ENCODE measurements at places on chromosomes 5 and 9.

GRCh38 chr5:135713161-135713915 is 121.1 kb upstream of the SLC25A48 start:
- no peak for DNase-seq

GRCh38 chr5:139951296-139951924 is 91.7 kb downstream of the NRG2 start:
- DNase-seq = no peak

DNA sequence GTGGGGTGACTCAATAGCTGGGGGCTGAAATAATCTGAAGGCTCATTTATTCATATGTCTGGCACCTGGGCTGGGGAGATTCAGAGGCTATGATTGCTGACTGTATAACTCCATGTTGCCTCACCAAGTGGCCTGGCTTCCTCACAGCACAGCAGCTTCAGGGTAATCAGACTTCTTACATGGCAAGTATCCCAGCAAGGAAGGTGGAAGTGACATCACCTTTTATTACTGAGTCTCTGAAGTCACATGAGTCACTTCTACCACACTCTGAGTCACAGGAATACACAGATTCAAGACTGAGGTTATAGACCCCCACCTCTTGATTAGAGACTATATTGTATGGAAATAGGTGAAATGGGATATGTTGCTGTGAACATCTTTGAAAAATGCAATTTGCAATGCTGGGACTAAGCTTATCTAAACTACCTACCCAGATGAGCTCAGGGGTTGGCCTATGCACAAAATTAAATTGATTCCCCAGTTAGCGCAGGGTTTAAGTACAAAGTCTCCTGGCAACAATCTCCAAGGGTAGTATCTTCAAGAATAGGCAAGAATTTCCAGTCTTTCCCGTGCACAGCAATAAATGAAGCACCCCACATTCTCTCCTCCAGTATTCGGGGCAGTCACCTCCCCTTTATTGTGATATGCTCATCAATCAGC is 553.1 kb downstream of the LRRC70 start:
- no peak for DNase-seq

GRCh38 chr9:33778700-33779351 is 16.5 kb upstream of the PRSS3 start:
- DNase-seq = peak; percentile 53

GRCh38 chr5:40486437-40487275 is 193.1 kb upstream of the PTGER4 start:
- DNase-seq = no peak

GRCh38 chr9:88872192-88872946 is 118.9 kb upstream of the S1PR3 start:
- no peak for DNase-seq

GRCh38 chr5:147906326-147907095 is at the start of gene C5orf46:
Gene C5orf46 (minus strand): TSS chr5:147906538. CDS start chr5:147906501, 37 bp downstream.
- DNase-seq = no peak

- no peak for DNase-seq
These were observed 214.9 kb downstream of the ADAMTSL1 start for GRCh38 chr9:18688581-18689565.

DNA sequence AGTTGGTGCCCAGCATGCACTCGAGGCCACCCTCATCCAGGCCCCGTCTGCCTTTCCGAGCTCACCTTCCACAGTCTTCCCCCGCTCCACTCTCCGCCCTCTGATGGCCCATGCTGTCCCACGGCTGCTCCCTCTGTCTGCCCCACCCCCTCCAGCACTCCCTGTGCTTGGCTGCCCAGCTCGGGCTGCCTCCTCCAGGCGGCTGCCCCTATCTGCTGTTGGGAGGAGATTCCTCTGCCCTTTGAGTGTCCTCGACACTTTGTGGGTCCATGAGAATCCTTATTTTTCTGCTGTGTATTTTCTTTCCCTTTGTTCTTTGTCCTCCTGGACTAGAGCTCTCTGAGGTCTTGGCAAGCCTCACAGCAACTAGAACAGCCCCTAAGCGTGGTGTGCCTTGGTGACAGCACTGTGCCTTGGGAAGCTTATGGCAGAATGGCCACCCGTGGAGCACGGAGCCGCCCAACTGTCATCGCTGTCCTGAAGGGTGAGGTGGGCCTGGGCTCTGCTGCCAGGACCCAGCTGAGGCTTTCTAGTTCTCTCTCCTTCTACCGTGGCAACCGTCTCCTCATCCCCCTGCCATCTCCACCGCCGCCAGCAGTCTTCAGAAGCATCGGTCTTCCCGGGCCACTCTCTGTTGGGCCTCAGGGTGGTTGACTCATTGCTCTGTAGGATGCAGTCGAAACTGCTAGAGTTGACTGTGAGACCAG is 5.2 kb downstream of the NTMT1 start:
- no peak for DNase-seq

- no peak for DNase-seq
These were observed 202.8 kb downstream of the SNX18 start for GRCh38 chr5:54720341-54720740.

DNA sequence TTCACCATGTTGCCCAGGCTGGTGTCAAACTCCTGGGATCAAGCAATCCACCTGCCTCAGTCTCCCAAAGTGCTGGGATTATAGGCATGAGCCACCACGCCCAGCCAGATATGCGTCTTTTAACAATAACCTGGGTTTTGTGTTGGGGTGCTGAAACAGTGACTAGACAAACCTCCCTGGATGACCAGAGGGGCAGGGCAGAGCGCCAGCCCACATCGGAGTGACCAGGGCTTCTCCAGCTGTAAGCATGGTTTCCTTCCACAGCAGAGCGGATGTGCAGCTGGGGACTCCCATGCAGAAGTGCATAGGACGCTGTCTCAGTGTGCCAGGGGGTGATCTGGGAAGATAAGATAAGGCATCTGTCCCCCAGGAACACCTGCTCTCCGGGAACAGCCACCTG is 244.9 kb downstream of the IRX2 start:
- no peak for DNase-seq

- DNase-seq = no peak
These were observed 63.9 kb downstream of the ADAMTS12 start for GRCh38 chr5:33827885-33828284.

- DNase-seq = no peak
These were observed 34.5 kb downstream of the COL15A1 start for GRCh38 chr9:98978231-98978681.

- DNase-seq = no peak
These were observed 63.3 kb downstream of the DEPDC1B start for GRCh38 chr5:60636644-60637043.

GRCh38 chr5:82100303-82101077 is 128.7 kb downstream of the ATG10 start:
- no peak for DNase-seq

- DNase-seq = no peak
These were observed 525.5 kb upstream of the CCNG1 start for GRCh38 chr5:162911873-162912272.

- no peak for DNase-seq
These were observed 10.6 kb upstream of the KCNIP1 start for GRCh38 chr5:170493028-170493820.

- peak; percentile 48 for DNase-seq
These were observed 194 bp upstream of the RXFP3 start for GRCh38 chr5:33936004-33936380.

DNA sequence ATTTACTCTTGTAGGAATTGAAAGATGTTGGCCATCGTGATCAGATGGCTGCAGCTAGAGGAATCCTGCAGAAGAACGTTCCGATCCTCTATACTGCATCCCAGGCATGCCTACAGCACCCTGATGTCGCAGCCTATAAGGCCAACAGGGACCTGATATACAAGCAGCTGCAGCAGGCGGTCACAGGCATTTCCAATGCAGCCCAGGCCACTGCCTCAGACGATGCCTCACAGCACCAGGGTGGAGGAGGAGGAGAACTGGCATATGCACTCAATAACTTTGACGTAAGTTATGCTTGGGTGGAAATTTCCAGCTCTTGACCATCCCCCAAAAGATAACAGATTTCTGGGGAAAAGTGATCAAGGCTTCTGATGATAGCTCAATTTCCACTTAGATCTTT is 50.6 kb downstream of the LRRTM2 start:
- DNase-seq = peak; percentile 51

GRCh38 chr9:93122721-93123221 is 11.3 kb downstream of the NINJ1 start:
- DNase-seq = peak; percentile 49

GRCh38 chr9:87039809-87040392 is 92.6 kb upstream of the GAS1 start:
- no peak for DNase-seq

DNA sequence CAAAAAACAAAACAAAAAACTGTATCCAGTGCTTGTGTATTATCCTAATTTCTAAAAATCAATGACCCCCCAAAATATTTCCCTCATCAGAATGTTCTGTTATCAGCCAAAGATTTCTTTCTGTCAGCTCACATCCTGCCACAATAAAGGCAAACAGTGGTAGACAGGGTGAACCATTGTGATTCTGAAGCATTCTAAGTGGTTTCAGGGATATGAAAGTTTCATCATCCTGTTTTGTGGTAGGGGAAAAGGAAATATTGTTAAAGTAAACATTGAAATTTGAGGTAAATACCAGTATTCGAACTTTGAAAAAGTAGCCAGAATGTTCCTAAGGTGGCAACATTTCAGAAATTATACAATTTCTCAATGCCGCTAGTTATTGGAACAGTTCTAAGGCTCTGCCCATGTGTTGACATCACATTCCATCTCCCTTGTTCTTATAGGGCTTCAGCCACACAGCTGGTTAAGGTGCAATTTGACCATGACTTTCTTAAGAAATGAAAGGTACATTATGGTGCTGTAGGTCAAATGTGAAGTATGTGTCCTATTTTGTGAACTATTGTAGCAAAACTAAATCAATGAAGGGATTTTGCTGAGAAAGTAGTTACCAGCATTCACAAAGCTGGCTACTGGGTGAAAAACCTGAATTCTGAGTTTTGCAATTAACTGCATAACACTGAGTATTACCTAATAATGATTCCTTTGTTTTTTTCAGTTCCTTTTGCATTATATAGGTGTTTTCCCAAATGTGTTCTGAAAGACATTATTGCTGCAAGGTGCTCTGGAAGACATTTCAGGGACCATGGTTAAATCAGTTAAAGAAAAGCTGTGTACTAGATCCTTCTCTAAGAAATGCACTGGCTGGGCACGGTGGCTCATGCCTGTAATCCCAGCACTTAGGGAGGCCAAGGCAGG is 107.6 kb upstream of the RASGRF2 start:
- DNase-seq = no peak

DNA sequence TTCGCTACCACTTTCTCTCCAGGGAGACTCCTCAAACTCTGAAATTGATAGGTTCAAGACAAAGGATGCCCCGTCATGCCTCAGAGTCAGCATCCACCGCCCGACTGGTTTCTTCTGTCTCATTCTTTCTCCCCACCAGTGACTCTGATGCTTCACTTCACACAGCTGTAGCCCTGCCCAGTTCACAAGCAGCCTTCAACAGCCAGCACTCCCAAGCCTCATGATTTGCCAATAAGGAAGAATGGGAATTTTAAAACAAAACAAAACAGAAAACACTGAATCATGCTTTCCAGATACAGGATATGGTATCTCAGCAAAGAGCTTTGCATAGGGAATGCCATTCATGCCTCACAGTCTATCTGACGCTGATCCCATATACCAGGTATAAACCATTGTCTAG is 371.2 kb upstream of the RORB start:
- DNase-seq = no peak

GRCh38 chr5:40409601-40410000 is 270.1 kb upstream of the PTGER4 start:
- no peak for DNase-seq

DNA sequence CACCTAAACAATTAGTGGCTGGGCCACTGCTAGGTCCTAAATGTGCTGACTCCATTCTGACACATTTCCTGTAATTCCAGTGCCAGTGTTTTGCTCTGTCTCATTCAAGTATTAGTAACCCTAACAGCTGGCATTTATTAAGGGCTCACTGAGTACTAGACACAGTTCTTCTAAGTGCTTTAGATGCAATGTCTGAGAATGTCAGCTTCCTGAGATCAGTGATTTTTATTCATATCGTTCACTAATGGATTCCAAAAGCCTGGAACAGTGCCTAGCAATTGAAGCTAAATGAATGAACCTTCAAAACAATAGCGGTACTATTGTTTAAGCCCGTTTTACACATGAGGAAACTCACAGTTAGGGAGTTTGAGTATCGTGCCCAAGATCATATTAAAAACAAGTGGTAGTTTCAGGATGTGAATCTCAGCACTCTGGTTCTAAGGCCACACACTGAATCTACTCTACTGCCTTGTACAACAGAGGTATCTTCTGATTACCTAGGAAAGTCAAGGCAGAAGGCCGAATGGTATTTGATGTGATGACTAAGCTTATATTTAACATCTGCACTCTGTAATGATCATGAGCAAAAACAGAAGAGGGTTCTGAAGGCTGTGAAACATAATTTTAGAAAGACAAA is 304.0 kb downstream of the PJA2 start:
- DNase-seq = peak; percentile 10

GRCh38 chr5:168137265-168137664 is 154.2 kb upstream of the WWC1 start:
- no peak for DNase-seq

GRCh38 chr9:17894501-17895160 is 315.8 kb downstream of the SH3GL2 start:
- no peak for DNase-seq

DNA sequence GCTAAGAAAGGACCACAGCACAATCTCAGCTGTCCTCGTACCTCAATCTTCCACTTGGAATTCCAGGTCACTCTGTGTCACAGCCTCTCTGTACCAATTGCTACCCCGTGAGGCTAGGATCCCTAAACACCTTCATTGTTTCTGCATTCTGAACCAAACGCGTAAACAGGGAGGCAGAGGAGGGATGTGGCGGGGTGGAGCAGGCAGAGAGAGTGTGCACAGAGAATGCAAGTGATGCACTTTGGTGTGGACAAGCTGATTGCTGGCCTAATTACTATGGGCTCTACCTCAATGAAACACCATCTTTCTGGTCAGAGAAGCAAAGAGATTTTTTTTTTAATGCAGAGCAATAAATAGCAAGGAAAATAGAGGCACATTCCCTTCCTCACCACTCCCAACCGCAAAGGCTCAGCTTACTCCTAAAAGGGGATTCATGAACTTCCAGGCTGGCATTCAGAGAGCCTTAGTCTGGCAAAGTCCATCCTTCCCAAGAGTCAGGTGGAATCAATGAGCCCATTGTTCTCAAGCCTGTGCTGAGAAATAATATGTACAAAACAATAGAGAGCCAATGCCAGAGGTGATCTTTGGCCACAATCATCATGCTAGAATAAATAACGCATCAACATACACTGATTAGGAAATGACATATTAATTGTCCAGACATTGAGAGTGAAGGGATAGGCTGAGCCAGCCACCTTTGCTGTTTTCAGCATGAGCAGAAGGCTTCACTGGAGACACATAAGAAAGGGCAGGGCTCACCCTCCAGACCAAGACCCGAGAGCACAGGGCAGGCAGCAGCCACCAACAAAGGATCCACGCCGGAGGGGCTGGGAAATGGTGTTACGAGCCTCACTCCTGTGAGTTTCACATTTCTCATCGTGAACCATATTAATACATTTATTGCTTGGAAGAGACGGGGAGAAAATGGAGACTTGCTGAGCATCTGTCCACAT is 278.8 kb downstream of the ENC1 start:
- DNase-seq = no peak

Measured in BE2C (cell line).